Activated naive CD8-positive, alpha-beta T cell treated with anti-CD3 and anti-CD28 coated beads, Interleukin-2, amount 50 U/mL, for 16 hours (primary cell): ENCODE measurements at places on chromosomes 11 and 22.

GRCh38 chr11:133921026-133921425 is 35.7 kb downstream of the IGSF9B start:
- DNase-seq = no peak

DNA sequence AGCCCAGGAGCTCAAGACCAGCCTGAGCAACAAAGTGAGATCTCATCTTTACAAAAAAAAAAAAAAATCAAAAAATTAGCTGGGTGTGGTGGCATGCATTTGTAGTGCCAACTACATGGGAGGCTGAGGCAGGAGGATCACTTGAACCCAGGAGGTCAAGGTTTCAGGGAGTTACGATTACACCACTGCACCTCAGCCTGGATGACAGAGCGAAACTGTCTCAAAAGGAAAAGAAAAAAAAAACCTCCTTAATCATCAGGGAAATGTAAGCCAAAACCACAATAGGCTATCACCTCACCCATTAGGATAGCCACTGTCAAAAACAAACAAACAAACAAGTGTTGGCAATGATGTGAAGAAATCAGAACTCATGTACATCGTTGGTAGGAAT is 13.4 kb downstream of the DGCR2 start:
- no peak for DNase-seq

GRCh38 chr22:22554587-22555284 is 4.3 kb downstream of the PRAME start:
- no peak for DNase-seq

GRCh38 chr22:37623075-37624016 is 14.7 kb downstream of the GGA1 start:
- peak; percentile 59 for DNase-seq

GRCh38 chr11:19243613-19244012 is 2.9 kb upstream of the E2F8 start:
- no peak for DNase-seq

GRCh38 chr11:32843544-32843943 is 13.8 kb downstream of the PRRG4 start:
- no peak for DNase-seq

DNA sequence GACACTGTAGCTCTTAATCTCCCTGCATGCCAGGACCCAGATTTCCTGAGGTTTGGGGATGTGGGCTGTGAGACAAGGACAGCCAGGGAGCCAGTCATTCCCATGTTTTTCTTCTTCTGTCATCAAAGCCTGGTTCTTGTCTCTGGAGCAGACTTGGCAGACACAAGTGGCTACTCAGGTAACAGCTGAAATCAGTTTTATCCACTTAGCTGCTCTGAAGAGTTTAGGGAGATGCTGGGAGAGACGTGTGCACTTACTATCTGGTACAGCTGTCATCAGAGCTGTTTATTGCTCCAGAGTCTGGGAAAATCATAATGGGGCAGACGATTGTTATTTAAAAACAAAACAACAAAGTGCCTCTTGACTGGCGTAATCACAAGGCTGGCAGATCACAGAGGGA is 56.6 kb downstream of the CSNK2A3 start:
- DNase-seq = no peak

DNA sequence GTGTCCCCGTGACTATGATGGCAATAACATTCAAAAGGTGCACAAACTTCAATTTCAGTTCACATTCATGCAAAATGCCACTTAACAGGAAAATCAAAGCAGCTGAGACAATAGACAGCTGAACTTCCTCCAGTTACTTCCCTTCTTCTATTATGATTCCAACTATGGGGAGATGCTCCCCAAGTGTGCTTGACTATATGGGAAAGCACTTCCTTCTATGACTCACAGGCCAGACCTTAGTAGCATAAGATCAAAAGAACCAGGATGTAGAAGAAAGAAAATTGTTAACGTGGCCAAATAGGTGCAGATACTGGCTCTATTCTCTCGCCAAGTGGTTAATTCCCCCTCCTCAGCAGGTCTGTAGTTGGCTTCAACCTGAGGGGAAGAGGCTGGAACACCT is 7.8 kb upstream of the FAT3 start:
- DNase-seq = no peak

DNA sequence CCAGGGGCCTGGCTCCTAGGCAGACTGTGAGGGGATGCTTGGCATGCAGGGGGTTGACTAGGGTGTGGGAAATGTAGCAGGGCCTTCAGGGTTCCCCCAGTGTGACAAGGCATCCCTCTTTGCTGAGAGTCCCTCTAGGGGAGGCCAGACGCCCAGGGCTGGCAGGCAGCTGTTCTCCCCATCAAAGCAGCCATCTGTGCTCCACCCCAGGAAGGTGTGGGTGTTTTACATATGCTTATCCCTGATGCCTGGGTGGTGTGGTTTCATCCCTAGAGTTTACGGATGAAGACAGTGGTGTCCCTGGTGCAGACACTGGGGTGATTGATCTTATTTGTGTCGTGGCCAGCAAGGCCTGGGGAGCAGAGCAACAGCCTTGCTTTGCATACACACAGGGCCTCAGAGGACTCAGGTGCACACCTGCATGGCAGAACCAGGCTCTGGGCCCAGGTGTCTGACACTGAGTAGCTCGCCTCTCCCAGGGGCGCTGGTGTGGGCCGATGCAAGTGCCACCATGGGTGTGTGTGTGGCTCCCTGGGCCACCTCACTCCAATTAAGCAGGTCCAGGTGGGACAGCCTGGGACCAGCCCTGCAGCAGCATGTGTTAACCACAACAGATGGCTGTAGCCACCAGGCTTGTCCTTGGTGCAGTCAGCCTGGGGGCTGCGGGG is 74.2 kb downstream of the MED15 start:
- no peak for DNase-seq

GRCh38 chr22:32760815-32761214 is 40.7 kb upstream of the TIMP3 start:
- no peak for DNase-seq

DNA sequence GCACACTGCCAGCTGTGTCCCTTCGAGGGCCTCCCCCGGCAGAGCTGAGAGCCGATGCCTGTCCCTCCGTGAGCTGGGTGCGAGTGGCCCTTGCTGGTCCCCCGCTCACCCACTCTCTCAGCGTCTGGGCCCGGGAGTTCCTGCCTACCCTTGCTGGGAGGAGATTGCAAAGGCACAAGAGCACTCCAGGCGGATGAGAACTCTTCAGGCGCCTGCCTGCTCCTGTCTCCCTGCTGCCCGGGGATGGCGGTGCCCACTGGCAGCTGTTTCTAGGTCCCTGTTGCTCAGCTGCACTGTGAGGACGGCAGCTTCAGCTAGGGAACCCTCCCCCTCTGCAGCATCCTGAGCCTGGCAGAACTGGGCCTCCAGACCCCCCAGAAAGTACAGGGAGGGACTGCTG is 61.1 kb downstream of the FLRT1 start:
- DNase-seq = no peak

DNA sequence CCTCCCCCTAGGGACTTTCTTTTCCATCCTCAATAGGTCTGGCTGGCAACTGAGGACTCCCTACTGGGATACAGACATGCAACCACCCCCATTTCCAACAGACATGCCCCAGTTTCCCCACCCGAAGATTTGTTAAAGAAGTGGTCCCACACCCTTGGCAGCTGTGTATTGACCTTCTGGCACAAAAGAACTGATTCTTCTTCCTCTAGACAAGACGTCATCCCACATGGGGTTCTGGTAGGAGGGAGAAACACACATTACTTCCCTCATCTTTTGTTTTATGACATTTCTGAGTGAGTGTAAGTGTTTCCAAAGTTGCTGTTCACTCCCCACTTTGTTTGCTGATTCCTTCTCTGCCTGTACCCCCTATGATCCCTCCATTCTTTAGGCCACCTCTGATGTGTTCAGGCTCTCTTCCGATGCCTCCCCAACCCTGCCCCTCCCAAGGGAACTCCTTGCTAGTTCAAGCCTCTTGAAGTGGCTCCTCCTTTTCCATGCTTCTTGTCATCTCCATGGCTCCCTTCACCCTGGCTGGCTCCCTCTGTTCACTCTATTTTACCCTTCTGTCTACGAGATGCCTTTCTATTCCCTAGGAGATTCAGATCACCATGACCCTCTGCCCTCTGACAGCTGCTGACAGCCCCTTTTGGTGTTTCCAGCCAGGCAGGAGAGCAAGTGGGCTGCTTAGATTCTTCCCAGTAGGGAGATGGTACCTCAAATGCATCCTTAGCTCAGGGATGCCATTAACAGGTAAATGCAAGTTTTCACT is 4.3 kb downstream of the KIRREL3 start:
- DNase-seq = no peak

DNA sequence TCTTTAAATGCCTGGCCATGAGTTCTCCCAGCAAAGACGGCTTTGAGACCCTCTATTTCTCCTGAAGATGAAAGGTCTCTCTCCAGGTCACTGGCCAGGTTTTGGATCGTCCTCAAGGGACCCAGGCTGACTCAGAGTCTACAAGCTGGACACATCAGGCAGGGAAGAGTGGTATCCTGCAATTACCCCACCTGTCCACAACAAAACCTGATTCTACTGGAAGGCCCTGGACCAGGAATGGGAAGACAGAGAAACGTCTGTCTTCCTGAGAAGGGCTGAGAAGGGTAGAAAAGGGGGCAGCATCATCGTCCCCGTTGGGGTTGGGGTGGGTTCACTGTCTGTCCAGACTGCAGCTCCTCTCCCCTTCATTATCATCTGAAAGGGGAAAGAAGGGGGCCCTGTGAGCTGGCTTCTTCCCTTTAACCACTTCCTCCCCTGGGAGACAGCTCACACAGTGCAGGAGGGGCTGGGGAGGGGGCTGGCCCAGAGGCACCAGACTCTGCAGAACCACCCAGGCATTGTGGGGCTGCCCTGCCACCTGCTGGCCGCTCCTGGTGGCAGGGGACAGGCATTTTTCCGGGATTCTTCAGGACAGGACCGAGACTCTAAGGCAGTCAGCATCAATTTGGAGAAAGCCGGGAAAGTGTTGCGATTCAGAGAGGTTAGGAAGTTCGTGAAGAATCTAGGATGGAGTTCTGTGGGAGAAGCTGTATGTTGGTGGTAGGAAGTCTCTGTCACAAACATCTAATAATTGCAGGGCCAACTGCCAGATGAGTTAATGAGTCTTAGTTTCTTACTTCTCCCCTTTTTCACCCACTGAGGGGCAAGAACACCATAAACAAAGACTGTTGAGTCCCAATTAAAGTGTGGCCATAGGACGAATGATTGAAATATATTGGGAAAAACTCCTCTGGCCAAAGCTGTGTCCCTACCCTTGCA is 57.6 kb downstream of the SYN3 start:
- DNase-seq = no peak

GRCh38 chr22:40757071-40757470 is 62.1 kb downstream of the SLC25A17 start:
- DNase-seq = no peak

GRCh38 chr22:39396797-39397195 is 2.8 kb upstream of the TAB1 start:
- DNase-seq = no peak

GRCh38 chr11:97739932-97740800 is 1280.6 kb upstream of the CNTN5 start:
- DNase-seq = no peak

GRCh38 chr11:131099013-131099412 is 182.7 kb upstream of the SNX19 start:
- DNase-seq = no peak

GRCh38 chr11:1116666-1117390 is 40.9 kb upstream of the MUC5AC start:
- DNase-seq = no peak

DNA sequence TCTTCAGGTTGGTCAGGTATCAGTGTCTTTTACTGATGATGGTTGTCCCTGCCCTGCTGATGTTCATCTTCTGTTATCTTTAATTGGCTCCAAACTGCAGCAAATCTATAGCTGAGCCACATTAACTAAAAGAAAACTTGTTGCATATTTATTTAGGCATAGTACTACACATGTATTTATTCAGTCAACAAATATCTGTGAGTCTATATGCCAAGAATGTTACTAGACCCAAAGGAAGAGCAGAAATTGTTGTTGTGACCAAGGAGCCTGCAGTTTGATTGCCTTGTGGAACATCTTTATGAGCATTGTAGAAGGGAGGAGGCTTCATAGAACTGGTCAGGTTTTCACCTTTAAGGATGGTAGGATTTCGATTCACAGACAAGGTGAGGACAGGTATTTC is 10.1 kb downstream of the BMAL1 start:
- no peak for DNase-seq

DNA sequence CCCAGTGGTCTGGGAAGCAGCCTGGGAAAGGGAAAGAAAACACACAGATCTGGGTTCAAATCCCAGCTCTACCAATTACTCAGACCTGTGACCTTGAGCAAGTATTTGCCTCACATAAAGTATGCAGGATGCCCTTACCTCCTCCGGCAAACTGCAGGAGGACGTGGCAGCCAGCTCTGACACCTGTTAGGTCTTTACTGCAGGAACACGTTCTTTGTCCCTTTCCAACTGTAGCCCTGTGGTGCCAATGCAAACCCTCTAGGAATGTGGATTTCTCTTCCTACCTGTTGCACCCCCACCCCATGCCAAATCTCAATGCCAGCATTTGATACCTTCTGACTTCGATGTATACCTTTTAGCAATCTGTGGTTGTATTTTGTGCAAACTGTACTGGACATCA is 6.0 kb downstream of the CPT1A start:
- DNase-seq = no peak

GRCh38 chr11:106961518-106961917 is 56.8 kb downstream of the GUCY1A2 start:
- no peak for DNase-seq

- no peak for DNase-seq
Observed at GRCh38 chr22:29144786-29145160, 60.9 kb upstream of the EMID1 start.

DNA sequence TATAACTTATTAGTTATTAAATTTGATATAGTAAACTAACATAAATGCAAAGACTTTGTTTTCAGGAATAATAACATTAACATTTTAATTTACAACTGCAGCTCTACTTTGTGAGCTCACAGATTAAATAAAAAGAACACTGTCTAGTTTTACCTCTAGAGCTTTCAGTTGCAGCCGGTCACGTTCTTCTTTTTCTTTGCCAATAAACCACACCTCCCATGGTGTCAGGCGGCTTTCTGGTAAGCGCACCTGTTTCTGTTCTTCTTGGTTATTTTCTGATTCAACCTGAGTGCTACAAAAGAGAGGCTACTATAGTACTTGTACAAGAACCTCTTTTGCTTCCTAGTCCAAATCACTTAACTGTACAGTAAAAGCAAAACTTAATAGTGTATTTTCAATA is 5.8 kb downstream of the CCDC34 start:
- DNase-seq = no peak

DNA sequence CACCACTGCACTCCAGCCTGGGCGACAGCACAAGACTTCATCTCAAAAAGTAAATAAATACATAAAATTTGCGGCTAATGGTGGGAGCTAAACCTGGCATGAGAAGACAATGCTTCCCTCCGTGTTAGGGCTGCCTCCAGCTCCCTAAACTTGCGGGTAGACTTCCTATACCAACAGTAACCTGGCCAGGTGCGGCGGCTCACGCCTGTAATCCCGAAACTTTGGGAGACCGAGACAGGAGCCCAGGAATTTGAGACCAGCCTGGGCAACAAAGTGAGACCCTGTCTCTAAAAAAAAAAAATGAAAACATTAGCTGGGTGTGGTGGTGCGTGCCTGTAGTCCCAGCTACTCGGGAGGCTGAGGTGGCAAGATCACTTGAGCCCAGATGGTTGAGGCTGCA is 25.3 kb downstream of the SLC25A18 start:
- no peak for DNase-seq

- DNase-seq = no peak
Observed at GRCh38 chr11:79796704-79797103, 355.9 kb upstream of the TENM4 start.

GRCh38 chr22:48492366-48493320 is 1335.0 kb downstream of the BRD1 start:
- no peak for DNase-seq
